ENCODE measurements at places on chromosomes 6 and 20.

DNA sequence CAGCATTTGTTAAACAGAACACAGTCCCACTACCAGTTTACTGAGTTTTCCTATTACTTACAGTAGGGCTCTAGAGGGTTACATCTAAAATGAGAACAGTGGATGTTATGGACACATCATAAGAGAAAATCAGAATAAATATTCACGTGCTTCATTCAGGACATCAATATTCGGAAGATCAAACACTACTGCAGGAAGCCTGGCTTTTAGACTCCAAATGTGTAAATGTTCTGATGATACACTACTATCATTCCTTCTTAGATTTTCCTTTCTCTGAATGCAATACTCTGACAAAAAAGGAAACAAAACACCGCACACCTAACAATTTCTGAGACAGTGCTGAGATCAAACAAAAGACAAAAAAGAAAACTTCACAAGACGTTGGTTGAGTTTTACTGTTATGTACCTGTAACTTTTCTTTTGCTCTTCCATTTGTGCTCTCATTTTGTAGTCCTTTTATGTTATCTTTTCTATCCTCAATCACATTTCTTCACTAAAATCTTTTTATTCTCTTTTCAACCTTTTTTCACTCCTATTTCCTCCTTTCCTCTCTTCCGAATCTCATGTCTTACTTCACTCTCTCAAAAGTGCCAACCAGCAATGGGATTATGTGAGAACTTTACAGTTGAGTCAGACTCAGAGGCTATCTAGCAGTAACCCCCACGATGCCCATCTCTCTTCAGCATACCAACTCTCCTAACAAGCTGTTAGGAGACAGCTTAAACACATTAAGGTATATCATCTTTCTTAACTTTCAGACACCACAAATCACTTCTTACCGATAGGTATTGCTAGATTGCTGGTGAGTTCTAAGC lies 1.7 kb downstream of the FAM184A start:
- H3K4me1 ChIP-seq = peaks cover 5% of the 10 kb centered on the region
- H3K4me3 ChIP-seq = no peak overlapping the region
- H3K27me3 ChIP-seq = no peaks in the 10 kb centered on the region
- H3K27ac ChIP-seq = no peak overlapping the region
- H3K36me3 ChIP-seq = no peaks in the 10 kb centered on the region

GRCh38 chr6:122692175-122692598 lies 82.0 kb downstream of the PKIB start:
- no peaks in the 10 kb centered on the region for H3K27me3 ChIP-seq
- no peaks in the 10 kb centered on the region for H3K4me1 ChIP-seq
- no peak for DNase-seq
- H3K4me3 ChIP-seq = no peak overlapping the region
- no peaks in the 10 kb centered on the region for H3K36me3 ChIP-seq
- H3K27ac ChIP-seq = no peak overlapping the region

DNA sequence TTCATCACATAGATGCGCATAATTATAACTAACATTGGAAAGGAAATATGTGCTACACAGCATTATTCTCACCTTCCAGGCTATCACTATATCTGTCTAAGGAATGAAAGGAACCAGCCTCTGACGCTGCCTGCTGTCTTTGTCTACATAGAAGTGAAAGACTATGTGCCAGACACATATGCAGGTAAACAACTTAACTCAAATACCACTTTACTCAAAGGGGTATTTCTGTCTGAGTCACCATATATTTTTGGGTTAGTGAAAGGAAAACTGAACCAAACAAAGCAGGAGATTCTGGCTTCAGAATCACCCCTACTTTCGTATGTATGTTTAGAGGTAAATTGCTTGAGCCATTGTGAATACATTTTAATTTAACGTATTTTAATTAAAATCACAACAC lies 328.6 kb upstream of the PLCB4 start:
- no peak overlapping the region for H3K27ac ChIP-seq
- DNase-seq = no peak
- peaks cover 20% of the 10 kb centered on the region for H3K36me3 ChIP-seq

GRCh38 chr6:29678114-29678513 lies 2.8 kb downstream of the ZFP57 start:
- H3K4me3 ChIP-seq = no peak overlapping the region
- no peak for DNase-seq
- peaks cover 2% of the 10 kb centered on the region for H3K4me1 ChIP-seq

DNA sequence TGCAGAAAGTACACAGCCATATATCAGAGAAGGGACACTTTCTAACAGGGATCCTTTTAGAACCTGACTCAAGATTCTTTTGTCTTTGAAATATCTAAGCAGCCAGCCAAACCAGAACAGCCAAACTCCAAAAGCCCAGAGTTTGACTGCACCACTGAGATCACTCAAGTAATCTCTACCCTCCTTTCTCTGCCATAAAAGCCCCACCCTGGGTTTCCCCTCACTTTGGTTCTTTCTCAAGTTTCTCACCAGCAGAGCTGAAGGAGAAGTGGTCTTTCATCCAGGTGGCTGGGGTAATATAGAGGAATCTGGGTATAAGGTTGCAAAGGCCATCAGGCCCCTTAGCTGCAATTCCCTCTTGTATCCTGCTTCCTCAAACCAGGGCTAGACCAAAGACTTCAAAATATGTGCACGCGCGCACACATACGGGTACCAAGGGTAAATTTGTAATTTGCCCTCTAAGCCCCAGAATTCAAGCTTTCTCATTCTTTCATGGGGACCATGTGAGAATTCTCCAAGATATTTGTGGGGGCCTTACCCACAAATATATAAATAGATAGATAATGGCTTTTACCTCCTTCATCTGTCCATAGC lies 42.9 kb downstream of the GPX5 start:
- H3K27ac ChIP-seq = peak overlapping the region; percentile 62
- no peaks in the 10 kb centered on the region for H3K36me3 ChIP-seq
- no peak for DNase-seq
- H3K4me3 ChIP-seq = no peak overlapping the region

DNA sequence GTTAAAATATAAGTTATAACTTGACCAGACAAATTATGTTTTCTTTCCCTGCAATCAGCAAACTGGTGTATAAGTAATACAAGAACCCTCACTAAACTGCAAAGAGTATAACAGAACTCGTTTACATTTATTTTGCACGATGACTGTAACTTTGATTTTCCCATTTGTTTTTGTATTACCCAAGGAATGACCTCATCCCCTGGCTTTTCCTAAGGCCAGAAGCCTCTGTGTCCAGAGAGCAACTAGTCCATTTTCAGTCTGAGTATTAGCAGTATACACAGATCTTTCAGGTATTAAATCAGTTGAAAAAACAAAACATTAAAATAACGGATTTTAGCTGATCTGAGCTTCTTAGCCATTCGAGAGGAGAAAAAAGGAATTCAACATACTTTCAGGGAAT lies 17.2 kb downstream of the COL19A1 start:
- H3K4me3 ChIP-seq = no peak overlapping the region
- DNase-seq = no peak
- H3K36me3 ChIP-seq = no peaks in the 10 kb centered on the region
- H3K27me3 ChIP-seq = no peaks in the 10 kb centered on the region
- H3K27ac ChIP-seq = no peak overlapping the region
- H3K4me1 ChIP-seq = no peaks in the 10 kb centered on the region

GRCh38 chr6:153778216-153778615 lies 260.8 kb upstream of the OPRM1 start:
- H3K4me1 ChIP-seq = no peaks in the 10 kb centered on the region
- no peak overlapping the region for H3K27ac ChIP-seq
- H3K36me3 ChIP-seq = no peaks in the 10 kb centered on the region
- no peak for DNase-seq
- no peak overlapping the region for H3K4me3 ChIP-seq
- H3K27me3 ChIP-seq = no peaks in the 10 kb centered on the region

DNA sequence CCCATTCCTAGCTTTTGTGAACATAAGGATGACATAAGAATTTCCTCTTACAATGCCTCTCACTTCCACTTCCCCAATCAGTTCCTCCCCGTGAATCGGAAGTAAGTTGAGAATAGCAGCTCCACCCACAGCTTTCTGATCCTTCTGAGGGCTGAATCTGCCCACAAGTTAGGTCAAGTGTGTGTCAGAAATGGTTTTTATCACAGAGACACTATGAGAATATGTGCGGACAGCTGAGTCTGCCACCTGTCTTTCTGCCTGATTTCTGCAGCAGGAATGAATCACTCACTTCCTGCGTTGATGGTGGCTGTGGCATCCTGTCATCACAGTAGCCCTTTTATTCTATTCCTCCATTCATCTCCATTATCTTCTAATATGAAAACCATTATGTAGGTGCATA lies 70.2 kb downstream of the RIN2 start:
- H3K36me3 ChIP-seq = no peaks in the 10 kb centered on the region
- no peak overlapping the region for H3K27ac ChIP-seq
- no peak for DNase-seq
- H3K27me3 ChIP-seq = no peaks in the 10 kb centered on the region
- no peak overlapping the region for H3K4me3 ChIP-seq

GRCh38 chr6:25377664-25378063 lies 98.5 kb downstream of the CARMIL1 start:
- no peak overlapping the region for H3K4me3 ChIP-seq
- DNase-seq = no peak
- no peaks in the 10 kb centered on the region for H3K27me3 ChIP-seq
- no peak overlapping the region for H3K27ac ChIP-seq
- no peaks in the 10 kb centered on the region for H3K36me3 ChIP-seq
- H3K4me1 ChIP-seq = no peaks in the 10 kb centered on the region

DNA sequence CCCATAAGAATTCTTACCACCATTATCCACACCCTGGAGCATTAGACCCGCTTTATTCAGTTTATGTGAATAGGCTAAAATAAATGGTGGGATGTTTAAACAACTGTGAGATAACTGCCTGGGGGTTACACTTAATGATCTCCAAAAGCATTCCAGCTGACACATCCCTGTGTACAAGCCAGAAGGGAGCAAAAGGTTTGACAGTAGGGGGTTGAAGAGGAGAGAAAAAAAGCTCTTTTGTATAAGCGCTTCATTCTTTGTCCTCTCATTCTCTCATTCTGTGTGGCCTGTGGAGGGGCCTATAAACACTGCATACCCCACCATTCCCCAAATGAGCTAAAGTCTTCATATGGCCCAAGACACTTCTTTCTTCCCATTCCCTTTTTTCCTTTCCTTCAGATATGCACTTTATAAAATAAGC lies 30.8 kb upstream of the COL21A1 start:
- peaks cover 2% of the 10 kb centered on the region for H3K4me1 ChIP-seq
- no peak overlapping the region for H3K4me3 ChIP-seq
- no peaks in the 10 kb centered on the region for H3K36me3 ChIP-seq
- no peaks in the 10 kb centered on the region for H3K27me3 ChIP-seq
- DNase-seq = peak; percentile 70
- no peak overlapping the region for H3K27ac ChIP-seq

DNA sequence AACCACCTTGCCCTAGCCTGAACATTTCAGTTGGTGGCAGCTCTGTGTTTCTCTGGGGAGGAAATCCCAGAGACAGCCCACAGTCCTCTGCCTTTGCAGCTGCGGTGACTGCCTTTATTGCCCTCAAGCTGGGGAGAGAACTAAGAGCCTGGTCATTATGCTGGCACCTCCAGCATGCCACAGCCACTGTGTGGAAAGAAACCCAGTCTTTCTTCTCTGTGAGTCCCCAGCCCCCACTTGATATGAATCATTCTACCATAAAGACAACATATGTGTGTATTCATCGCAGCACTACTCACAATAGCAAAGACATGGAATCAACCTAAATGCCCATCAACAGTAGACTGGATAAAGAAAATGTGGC lies 82.3 kb upstream of the RNF217 start:
- H3K27ac ChIP-seq = no peak overlapping the region
- no peaks in the 10 kb centered on the region for H3K36me3 ChIP-seq
- H3K4me1 ChIP-seq = no peaks in the 10 kb centered on the region
- DNase-seq = no peak
- H3K4me3 ChIP-seq = no peak overlapping the region
- H3K27me3 ChIP-seq = no peaks in the 10 kb centered on the region

GRCh38 chr6:139330306-139330705 lies 38.5 kb upstream of the TXLNB start:
- no peaks in the 10 kb centered on the region for H3K36me3 ChIP-seq
- no peak overlapping the region for H3K27ac ChIP-seq
- no peaks in the 10 kb centered on the region for H3K27me3 ChIP-seq
- no peak for DNase-seq
- H3K4me3 ChIP-seq = no peak overlapping the region

GRCh38 chr6:15675536-15676220 lies 12.8 kb upstream of the DTNBP1 start:
- no peak overlapping the region for H3K27ac ChIP-seq
- H3K4me3 ChIP-seq = no peak overlapping the region
- no peaks in the 10 kb centered on the region for H3K36me3 ChIP-seq
- no peaks in the 10 kb centered on the region for H3K4me1 ChIP-seq

DNA sequence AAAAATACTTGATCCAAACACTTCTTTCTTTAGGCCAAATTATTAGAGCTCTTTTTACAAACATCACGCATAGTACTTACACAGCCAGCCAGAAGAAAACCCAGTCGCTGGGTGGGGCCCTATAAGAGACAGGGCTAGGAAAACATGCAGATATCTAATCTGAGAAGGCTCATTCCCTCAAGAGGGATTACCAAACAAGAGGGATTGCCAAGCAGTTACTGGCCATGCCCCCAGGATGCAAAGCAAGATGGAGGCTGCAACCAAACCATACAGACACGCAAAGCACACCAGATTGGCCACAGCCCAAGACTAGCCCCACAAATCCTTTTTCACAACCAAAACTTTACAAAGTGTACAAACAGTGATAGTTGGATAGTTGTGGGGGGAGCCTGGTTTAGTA lies 1235.4 kb upstream of the GJE1 start:
- no peak overlapping the region for H3K27ac ChIP-seq
- DNase-seq = no peak
- H3K27me3 ChIP-seq = no peaks in the 10 kb centered on the region
- no peaks in the 10 kb centered on the region for H3K36me3 ChIP-seq
- no peaks in the 10 kb centered on the region for H3K4me1 ChIP-seq

DNA sequence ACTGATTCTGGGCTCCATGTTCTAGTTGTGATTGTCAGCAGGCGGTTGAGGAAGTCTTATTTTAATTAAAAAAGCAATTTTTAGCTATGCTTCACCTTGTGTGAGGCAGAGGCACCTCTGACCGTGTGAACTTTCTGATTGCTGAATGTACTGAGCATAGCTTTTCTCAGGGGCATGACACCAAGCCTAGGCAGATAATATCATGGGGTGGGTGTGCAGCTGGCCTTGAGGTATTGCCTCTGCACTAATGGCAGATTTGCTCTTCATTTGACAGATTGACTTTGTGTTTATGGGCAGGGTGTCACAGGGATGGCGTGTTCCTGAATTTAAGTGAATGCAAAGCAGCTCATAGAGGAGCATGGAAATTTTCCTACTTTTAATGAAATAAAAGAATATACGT lies 19.6 kb downstream of the CTNNBL1 start:
- H3K27ac ChIP-seq = no peak overlapping the region
- no peak for DNase-seq
- no peaks in the 10 kb centered on the region for H3K36me3 ChIP-seq
- no peaks in the 10 kb centered on the region for H3K27me3 ChIP-seq
- no peaks in the 10 kb centered on the region for H3K4me1 ChIP-seq
- no peak overlapping the region for H3K4me3 ChIP-seq

GRCh38 chr6:104575536-104575935 lies 284.2 kb downstream of the HACE1 start:
- no peaks in the 10 kb centered on the region for H3K36me3 ChIP-seq
- H3K4me1 ChIP-seq = no peaks in the 10 kb centered on the region
- no peak overlapping the region for H3K27ac ChIP-seq
- H3K27me3 ChIP-seq = no peaks in the 10 kb centered on the region

- no peaks in the 10 kb centered on the region for H3K36me3 ChIP-seq
- no peak for DNase-seq
- H3K27ac ChIP-seq = no peak overlapping the region
These were observed 89.2 kb upstream of the RNF217 start for GRCh38 chr6:124873066-124873410.

All from neuronal stem cell (in vitro differentiated cells).